ENCODE measurements at places on chromosomes 6 and 20.

DNA sequence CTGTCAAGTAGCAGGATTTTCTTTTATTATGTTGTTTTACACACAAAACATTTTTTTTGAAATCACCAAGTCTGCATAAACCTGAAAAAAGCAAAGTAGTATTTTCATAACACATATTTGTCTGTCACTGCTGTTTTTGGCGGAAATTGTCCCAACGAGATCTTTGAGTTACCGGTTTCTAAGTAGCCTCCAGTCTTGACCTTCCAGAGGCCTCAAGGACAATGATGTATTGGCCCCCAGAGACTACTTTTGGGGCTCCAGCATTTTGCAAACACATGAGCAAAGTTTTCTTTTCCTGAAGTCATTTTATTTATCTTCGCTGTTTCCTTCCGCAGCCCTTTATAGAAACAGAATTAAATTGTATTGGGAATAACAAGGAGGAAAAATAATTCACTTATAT, 862.6 kb downstream of the KIF16B start:
- no peak for DNase-seq

- DNase-seq = no peak
Measured at GRCh38 chr20:59190466-59190865, 26.8 kb downstream of the ZNF831 start.

DNA sequence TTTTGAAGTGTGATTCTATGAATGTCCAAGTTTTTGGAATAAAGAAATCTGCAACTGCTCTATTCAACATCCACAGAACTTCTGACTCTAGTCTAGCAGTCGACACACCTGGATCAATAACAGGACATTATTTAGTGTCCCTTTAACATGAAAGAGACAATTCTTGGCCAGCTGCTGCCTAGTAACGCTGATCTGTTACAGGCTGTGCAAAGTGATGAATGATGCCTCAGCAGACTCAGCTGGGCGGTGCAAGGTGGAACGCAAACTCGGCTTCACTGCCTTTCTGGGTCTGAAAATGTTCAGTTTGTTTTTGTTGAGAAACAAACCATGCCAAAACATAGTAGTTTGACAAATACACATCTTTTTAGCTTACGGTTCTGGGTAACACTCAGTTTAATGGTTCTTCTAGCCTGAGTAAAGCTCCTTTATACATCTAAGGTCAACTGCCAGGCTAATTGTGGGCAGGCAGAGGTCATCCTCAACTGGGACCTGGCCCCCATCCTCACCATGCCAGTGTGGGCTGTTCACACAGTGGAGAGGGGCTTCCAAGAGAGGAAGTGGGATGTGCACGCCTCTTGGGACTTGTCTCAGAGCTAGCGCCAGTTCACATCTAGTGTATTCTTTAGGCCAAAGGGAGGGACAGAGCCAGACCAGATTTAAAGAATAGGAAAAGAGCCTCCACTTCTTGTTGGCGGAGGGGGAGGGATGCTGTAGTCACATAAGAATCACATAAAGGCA, 879.7 kb downstream of the QKI start:
- no peak for DNase-seq

GRCh38 chr20:9699181-9699580, 139.7 kb downstream of the PAK5 start:
- no peak for DNase-seq

GRCh38 chr20:24674921-24675605, 205.6 kb downstream of the SYNDIG1 start:
- DNase-seq = no peak

DNA sequence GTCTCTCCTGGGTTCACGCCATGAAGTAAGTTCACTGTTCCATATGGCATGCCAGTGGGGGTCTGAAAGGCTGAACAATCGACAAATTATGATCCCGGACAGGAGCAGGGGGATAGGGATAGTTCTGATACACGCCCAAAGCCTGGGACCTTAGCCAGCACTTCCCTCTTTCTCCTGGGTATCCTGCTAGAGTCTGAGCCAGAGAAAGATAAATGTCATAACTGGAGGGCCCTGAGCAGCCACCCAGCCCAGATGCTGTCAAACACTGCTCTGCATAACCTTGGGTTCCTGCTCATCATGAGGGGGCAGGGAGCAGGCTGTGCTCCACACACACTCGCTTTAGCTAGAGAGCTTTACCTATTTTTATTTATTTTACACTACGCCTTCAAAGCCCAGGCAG, 12.3 kb downstream of the EDEM2 start:
- peak; percentile 58 for DNase-seq

DNA sequence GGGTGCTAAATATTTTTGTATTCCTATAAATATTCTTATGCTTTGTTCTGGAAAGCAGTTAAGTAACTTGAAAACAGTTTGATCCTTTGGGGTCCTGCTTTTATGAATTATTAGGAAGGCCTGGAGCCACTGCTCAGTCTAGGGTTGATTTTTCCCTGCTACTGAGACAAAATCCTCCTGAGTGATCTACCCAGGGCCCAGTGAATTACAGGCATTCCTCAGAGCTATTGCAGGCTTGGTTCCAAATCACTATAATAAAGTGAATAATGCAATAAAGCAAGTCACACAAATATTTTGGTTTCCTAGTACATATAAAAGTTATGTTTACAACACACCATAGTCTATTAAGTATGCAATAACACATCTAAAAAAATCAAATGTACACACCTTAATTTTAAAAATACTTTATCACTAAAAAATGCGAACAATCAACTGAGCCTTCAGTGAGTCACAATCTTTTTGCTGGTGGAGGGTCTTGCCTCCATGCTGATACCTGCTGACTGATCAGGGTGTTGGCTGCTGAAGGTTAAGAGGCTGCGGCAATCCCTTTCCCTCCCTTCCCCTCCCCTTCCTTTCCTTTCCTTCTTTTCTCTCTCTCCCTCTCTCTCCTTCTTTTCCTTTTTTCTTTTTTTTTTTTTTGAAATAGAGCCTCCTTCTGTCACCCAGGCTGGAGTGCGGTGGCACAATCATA, 43.0 kb downstream of the DNAAF9 start:
- no peak for DNase-seq

DNA sequence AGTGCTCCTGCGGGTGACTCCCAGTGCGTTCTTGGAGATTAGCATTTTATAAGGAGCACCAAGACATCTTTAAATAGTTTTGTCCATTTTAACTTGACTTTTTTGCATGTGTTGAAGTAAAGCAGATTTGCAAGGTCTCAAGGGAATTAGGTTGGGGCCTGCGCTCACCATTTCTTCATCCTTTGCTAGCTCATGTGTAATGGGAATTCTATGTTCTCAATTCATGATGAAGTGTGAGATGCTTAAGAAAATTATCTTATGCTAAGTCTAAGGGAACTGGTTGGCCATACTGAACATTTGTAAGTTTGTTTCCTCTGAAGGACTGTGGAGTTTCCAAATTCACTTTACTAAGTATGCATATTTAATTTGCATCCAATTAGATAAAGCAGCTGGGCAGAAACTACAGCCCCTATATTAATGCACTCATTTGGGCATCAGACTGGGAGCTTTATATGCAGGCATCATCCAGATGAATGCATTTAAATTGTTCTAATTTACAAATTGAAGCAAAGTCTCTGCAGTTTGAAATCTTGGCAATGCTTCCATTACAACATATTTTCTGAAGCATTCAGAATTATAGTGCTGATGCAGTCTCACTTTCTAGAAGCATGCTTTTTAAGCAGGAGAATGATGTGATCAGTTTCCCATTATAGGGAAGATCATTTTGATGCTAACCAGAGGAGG, 108.3 kb upstream of the AKAP12 start:
- DNase-seq = no peak

- DNase-seq = peak; percentile 85
Measured at GRCh38 chr6:169452117-169452868, 198.6 kb upstream of the THBS2 start.

- no peak for DNase-seq
Measured at GRCh38 chr6:38686270-38687042, 16.5 kb downstream of the GLO1 start.

DNA sequence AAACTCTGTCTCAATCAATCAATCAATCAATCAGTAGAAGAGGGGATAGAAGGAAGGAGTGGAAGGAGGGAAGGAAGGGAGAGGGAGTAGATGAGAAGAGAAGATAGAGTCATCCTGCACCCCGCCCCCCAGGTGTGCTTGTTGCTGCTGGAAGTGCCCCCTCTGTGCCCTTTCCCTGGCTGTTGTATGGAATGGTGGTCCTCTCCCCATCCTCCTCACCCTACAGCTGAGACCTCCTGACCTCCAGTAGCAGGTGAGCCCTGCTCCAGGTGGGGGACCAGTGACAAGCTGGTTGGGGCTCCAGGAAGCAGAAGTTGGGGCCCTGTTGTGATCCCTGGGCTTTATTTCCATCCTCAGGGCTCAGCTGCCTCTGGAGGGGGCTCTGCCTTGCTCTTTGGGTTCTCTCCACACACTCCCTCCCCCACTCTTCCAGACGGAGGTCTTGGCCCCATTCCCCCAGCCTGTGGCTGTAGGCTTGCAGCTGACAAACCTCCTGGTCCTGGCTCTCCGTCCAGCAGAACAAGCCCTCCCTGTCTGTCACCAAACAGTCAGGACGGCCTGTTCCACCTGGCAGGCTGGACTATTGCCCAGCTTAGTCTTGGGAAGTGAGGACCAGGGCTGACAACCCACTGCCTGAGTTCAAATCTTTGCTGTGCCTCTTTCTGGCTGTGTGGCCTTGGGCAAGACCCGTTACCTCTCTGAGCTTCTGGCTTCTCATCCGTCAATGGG, 26.0 kb upstream of the SCRT2 start:
- no peak for DNase-seq

DNA sequence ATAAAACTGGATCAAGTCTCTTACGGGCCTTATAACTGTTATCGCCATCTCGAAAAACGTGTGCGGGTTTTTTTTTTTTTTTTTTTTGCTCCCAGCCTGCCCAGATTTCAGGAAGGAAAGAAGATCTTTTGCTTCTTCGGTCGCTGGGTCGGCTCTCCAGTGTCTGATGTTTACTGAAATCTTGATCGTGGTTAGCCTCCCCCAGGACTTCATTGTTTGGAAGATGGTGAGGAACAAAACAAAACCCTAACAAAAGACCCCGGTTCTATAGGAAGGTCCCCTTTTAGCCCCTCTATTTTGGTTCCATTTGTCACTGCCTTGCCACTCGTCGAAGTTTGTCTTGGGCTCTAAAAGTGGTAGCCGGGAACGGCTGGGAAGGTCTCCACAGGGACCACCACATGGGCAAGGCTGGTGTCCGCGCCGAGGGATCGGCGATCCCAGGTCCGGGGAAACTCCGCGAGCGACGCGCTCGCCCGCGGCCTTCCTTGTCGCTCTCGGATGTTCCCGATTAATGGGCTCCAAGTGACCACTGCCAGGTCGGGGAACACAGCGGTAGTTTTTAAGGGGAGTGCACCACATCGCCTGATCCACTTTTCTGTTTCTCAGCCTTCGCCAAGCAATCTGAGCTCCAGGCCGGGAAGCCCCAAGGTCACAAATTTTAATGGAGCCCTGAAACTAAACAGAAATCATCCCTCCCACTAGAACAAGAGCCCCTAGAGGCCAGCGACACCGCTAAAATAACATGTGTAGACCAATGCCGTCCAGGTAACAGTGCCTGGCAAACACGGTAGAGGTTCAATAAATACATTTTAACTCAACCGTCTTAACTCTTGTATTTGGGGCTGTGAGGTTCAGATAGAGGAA, 27.0 kb downstream of the TRIM27 start:
- peak; percentile 55 for DNase-seq

- DNase-seq = no peak
Measured at GRCh38 chr6:10073341-10073740, 341.5 kb downstream of the TFAP2A start.

DNA sequence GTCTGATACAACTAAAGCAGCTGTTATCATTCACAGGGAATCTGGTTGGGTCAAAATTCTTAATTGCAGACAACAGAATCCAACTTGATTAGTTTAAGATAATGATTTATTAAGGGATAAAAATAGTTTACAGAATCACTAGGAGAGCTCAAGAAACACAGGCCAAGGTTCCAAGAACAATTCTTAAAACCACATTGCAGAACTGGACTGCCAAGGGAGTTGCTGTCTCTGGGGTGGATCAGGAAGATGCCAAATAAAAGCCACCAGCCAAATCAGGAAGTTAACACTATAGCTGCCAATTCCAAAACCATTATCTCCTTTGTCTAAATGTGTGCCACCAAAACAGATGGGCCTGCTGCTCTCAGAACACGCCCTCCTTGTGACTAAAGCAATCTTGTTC, 53.7 kb downstream of the NUDT3 start:
- no peak for DNase-seq

GRCh38 chr6:14889611-14890593, 356.0 kb upstream of the JARID2 start:
- DNase-seq = no peak

- no peak for DNase-seq
Measured at GRCh38 chr20:43393052-43393451, 64.6 kb upstream of the SRSF6 start.

- no peak for DNase-seq
Measured at GRCh38 chr20:17795501-17796071, 95.8 kb downstream of the BANF2 start.

- no peak for DNase-seq
Measured at GRCh38 chr6:2680264-2680922, 70.3 kb downstream of the MYLK4 start.

- no peak for DNase-seq
Measured at GRCh38 chr20:62160876-62161275, 17.3 kb downstream of the SS18L1 start.

GRCh38 chr6:122400121-122400450, 634 bp downstream of the HSF2 start:
- no peak for DNase-seq

DNA sequence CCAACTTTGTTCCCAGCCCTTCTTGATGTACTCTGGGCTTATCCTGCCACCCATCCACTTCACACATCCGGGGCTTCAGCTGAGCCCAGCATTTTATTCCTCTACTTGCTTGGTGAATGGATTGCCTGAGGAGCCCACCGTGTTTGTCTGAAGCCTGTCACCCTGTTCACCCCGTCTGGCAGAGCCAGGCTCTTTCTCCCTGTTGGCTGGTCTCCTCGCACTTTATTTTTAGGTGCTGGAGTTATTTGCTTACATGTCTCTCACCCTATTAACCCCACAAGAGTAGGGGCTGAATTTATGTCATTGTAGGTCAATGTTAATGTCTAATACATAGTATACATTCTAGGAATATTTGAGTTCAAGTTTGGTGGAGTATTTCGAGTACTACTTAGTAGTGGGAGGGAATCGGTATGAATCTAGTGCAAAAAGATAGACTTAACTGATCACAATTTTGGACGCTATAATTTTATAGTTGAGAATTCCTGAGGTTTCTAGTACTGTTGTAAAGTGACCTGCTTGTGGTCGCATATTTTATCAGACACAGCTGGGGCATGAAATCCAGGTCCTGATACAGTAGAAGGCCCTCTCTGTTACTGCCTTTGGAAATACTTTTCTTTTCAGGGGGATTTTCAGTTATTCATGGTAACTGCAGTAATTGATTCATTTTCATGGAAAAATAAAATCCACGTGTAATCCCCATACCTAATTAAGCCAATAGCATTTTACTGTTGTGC, 10.8 kb downstream of the JARID2 start:
- no peak for DNase-seq

- DNase-seq = no peak
Measured at GRCh38 chr6:71444222-71444621, 155.6 kb downstream of the OGFRL1 start.

Measured in left cardiac atrium (tissue), 4 donors.